ENCODE measurements at places on chromosomes 16 and 17.

- DNase-seq, result no peak
These were observed 3.3 kb upstream of the CES1 start for GRCh38 chr16:55836158-55836611.

DNA sequence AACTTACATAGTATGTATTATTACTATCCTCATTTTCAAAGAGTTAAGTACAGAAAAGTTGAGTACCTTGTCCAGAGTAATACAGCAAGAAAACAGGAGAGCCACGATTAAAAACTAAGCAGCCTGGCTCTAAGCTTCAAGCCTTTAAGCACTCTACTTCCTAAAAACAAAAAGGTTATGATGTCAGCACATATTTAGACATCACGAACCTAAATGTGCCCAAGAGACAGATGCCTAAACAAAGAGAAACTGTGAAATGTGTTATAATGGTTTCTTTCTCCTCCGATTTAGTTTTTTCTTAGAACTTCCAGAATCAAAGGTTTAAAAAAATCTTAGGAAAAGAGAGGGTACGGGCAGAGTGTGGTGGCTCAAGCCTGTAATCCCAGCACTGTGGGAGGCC is 151.0 kb downstream of the VPS53 start:
- no peak for DNase-seq

DNA sequence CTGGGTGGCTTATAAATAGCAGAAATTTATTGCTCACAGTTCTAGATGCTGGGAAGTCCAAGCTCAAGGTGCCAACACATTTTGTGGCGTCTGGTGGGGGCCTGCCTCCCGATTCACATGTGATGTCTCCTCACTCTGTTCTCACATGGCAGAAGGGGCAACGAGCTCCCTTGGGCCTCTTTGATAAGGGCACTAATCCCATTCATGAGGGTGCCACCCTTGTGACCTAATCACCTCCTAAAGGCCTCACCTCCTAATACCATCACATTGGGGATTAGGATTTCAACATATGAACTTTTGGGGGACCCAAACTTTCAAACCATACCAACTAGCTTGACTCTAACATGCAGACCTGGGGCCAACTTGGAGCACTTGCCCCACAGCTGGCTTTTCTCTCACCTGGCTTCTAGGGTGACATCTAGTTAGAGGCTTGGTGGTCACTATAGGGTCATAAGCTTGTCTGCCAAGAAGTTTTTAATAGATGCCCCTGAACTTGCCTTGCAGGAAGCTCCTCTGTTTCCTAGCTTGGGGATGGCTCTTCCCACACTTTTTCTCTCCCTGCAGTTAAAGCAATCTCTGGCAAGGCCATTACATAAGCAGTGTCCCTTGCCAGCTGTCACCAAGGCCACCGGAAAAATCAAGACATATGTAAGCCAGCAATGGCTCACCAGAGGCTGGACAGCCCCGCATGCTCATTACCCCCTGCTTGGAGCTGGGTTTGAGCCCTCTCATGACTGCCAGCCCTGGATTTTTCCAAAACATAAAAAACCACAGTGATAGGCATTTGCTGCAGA is 8.4 kb upstream of the MED9 start:
- no peak for DNase-seq

- DNase-seq, result no peak
These were observed 144.7 kb upstream of the CHMP6 start for GRCh38 chr17:80846932-80847331.

DNA sequence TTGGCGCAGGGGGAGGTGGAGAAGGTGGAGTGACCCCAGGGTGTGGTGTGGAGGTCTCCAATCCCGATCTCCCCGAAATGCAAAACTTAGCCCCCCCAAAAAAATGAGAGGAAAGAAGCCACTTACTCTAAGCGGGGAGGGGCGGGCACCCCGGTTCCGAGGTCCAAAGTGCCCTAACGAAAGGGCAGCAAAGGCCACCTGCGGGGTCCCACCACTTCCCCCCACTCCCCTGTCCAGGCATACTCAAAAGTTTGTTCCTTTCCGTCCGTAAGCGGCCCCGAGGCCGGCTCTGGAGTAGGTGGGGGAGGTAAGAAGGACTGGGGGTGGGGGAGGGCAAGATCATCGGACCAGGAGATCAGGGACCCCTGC is 1.1 kb downstream of the TOX3 start:
- no peak for DNase-seq

GRCh38 chr17:27206447-27206846 is 87.5 kb upstream of the WSB1 start:
- no peak for DNase-seq

GRCh38 chr16:76213860-76214259 is 63.3 kb upstream of the CNTNAP4 start:
- no peak for DNase-seq

DNA sequence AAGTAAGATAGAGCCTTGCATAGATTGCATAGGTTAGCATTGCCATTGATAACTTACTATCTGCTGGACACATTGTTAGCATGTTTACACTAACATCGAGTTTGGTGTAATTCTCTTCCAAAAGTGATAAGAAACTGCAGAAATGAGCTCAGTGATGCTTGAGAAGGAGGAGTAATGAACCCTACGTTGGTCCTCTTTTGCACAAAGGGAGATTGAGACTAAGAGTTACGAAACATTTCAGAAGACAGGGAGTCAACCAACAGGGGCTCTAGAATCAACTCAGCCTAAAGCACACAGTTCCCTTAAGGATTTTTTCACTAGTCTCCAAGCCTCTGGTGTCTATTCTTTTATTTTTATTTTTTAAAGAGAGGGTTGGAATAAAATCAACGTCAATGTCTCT is 6.8 kb downstream of the CCL7 start:
- no peak for DNase-seq
